NCI-H2171 (cell line): ENCODE measurements at places on chromosomes 12 and 14.

DNA sequence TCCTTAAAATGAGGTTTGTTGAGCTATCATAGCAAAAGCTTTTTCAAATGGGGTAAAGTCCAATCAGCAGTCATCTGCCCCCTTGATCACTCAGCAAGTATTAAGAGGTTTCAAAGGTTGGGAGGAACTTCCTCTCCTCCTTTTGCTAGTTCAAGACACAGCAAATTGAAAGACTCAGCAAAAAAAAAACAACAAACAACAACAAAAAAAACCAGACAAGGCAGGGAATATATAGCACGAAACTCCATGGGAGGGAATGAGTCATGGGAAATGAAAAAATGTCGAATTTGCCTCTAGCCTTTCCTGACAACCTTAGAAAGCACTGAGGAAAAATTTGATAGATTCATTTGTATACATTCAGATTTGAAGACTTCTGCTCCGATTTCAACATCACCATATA is 1.6 kb upstream of the SLC7A8 start:
- DNase-seq, result no peak

GRCh38 chr14:34794217-34794616 is 79.8 kb upstream of the CFL2 start:
- DNase-seq, result no peak

DNA sequence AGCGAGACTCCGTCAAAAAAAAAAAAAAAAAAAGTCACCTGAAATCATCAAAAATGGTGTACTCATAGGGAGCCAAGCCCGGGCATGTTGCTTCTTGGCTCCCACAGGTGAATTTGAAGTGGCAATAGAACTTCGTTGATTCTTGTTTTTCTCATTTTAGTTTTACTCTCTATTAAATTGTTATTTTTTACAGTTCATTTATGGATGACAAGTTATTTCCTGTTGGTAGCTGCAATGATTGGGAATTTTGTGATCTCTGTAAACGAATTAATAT is 1.3 kb downstream of the TM7SF3 start:
- DNase-seq, result peak; percentile 25

DNA sequence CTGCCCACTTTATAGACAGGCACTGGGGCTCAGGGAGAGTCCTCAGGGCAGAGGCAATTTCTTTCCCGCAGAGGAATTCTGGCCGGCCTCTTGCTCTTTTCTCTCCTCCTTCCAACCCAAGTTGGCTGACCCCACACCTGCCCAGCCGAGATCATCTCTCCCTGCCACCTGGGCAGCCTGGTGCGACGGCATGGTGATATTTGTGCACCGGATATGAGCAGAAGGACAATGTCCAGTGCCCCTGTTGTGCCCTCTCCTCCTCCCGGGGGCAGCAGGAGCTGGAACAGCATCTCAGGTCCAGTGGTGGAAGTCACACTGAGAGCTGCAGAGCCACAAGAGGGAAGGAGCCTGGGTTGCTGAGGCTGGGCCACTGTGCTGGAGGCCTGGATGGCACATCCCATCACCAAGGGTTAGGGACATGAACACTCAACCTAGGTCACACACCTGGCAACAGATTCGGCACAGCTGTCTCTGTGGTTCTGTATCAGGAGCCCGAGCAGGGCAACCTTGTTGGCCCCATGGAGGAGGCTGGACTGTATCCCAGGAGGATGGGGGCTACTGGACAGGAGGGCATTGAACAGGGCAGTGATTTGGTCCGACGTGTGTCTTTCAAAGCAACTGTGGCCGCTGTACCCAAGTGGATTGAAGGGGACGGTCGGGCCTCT is 57.7 kb upstream of the DIO3 start:
- DNase-seq, result no peak

DNA sequence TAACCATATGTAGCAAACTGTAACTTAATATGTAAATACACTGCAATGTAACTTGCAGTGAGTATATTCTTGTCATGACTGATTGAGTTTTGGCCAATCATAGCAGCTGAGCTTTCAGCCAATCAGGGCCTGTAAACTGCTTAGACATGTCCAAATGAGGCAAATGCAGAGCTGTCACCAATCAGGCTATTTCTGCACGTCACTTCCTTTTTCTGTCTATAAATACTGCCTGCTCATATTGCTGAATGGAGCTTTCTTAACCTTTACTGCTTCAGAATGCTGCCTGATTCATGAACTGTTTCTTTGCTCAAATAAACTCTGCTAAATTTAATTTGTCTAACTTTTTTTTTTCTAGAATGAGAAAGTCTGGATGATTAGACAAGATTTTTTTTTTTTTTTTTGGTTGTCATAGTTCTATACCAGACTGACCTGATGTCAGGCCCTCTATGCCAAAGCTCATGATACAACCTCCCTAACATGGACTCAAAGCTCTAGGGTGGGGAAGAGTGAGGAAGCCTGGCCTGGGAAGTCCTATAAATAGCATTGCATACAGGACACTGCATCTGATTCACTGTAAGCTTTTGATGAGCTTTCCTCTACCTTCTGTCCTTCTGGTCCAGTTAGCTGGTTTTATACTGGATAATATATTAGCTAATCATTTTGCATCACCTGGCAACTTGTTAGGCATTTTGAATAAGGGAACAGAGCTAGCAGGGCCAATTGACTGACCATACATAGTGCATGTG is 12.0 kb downstream of the MGP start:
- peak; percentile 51 for DNase-seq

DNA sequence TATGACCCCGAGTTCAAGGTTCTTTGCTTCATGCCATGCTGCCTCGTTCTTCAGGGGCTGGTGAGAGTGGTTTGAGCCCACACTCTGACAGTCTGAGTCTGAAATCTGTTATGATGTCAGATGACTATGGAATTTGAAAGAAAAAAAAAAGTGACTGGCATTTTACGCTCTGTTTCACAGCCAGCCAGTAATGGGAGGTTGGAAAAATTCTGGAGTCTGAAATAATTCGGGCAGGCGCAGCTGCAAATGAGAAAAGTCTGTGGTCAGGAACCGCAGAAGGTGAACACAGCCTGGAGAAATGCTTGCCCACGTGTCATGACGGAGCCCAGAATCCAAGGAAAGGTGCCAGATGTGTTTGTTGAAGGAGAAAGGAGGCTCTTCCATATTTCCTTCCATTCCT is 269.8 kb upstream of the PWP1 start:
- DNase-seq, result no peak
